Stimulated activated CD8-positive, alpha-beta memory T cell treated with anti-CD3 and anti-CD28 coated beads, Interleukin-4, amount 100 ng/mL, for 4 hours (primary cell): ENCODE measurements at places on chromosomes 6 and 20.

DNA sequence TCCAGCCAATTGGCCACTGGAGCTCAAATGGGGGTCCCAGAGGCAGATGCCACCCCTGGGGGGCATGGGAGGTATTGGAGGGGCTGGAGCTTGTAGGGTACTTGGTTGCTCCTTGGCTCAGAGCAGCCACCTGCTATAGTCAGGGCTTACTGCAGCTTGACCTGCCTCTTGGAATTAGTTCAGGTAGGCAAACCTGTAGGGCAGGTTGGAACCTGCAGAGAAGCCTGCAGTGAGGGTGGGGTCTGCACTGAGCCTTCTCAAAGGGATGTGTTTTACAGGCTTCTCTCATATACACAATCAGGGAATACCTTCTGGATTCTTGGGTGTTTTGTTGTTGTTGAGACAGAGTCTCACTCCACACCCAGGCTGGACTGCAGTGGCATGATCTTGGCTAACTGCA, 94.2 kb upstream of the MYL9 start:
- no peak for DNase-seq

DNA sequence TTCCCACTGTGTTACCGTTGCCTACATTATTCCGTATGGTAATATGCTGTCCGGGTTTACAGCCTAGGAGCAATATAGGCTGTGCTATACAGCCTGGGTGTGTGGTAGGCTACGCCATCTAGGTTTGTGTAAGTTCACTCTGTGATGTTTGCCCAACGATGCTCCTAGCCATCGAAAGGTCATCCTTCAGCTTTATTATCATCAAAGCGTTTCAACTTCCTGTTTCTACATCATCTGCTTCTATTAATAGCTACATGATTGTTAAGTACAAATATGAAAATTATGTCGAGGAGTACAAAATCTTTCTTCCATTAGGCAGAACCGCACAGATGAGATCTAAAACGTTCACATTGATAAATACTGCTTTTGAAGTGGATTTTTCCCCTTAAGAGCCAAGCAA, 69.9 kb downstream of the PPP1R14C start:
- no peak for DNase-seq

DNA sequence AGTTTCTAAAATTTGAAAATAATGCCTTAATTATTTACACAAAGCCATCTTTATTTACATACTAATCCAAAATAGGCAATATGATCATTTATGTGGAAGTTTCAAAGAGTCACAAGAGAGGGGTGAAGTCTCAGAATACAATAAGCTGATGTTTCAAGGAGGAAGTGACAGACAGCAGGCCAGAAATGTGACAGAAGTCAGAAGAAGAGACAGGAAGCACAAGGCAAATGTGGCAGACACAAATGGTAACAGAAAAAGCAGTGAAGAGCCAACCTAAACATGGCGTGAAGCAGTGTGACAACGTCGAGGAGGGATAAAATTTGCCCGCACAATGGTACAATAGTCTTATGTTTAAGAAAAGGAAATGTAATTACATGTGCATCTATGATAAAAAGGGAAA, 59.8 kb downstream of the SHPRH start:
- no peak for DNase-seq

DNA sequence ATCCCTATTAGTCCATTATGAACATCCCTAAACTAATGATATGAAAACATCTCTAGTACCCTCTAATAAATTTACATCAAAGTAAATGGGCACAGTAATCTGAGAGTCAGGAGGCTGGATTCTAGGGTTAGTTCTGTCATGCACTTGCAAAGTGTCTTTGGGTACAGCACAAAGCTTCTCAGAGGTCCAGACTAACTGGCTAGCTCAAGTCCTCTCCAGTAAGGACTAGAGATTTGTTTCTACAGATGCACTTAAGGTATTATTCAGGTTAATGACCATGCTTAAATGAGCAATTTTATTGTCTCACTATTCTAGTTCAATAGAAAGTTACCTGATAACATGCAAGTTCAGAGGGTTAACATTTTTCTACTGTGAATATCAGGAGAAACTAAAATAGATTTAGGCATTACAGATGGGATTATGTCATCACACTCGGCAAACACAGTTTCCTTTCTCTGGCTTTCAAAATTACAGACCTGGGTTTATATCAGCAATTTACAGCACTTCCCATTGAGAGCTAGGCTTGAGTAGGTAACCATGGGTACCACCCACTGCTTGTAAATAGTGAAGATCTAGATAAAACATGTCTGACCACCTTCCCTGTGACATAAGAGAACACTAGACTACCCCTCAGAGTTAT, 402.9 kb upstream of the RUNX2 start:
- DNase-seq: no peak

DNA sequence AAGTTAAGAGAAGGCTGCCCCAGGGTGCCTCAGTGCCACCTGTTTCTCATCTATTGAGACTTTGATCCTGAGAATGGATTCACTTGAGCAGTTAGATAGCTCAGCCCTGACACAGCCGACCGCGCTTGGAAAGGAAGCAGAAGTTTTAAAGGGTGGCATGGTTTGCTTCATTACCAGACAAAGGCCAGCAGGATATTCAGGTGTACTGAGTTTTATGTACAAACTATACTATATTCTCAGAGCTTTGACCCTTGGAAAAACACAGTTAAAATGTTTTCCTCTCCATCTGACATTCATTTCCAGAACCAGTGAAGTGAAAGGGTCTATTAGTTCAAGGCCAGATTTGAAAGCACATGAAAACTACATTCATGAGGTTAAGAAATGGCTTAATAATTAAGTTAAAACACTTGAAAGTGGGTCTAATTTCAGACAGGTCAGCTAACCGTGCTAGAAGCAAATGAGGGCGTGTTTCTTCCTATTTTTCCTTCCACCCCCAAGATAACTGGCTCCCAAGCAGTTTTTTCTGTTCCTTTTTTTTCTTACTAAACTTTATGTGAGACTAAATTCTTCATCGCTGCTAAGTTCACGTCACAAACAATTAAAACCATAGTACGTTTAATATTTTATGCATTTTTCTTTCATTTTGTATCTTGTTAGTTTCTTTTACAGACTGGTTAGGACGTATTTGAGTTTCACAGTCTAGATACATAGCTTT, 385.3 kb upstream of the SOX4 start:
- no peak for DNase-seq

- DNase-seq: no peak
Measured at GRCh38 chr6:24205020-24205492, 79.0 kb downstream of the NRSN1 start.
